ENCODE measurements at places on chromosomes 4 and X.

GRCh38 chr4:3189459-3189858, 59.5 kb upstream of the MSANTD1 start:
- DNase-seq, result no peak

- DNase-seq, result no peak
These were observed 86.4 kb upstream of the C4orf50 start for GRCh38 chr4:6104541-6105130.

- no peak for DNase-seq
These were observed 168.1 kb downstream of the EPHA5 start for GRCh38 chr4:65502131-65502701.

DNA sequence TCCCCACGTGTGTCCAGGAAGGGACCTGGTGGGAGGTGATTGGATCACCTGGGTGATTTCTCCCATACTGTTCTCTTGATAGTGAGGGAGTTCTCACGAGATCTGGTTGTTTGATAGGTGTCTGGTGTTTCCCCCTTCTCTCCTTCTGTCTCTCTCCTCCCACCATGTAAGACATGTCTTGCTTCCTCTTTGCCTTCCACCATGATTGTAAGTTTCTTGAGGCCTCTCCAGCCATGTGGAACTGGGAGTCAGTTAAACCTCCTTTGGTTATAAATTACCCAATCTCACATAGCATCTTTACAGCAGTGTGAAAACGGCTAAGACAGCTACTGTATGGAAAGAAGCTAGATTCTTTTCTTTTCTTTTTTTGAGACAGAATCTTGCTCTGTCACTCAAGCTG, 21.6 kb upstream of the FGG start:
- no peak for DNase-seq

DNA sequence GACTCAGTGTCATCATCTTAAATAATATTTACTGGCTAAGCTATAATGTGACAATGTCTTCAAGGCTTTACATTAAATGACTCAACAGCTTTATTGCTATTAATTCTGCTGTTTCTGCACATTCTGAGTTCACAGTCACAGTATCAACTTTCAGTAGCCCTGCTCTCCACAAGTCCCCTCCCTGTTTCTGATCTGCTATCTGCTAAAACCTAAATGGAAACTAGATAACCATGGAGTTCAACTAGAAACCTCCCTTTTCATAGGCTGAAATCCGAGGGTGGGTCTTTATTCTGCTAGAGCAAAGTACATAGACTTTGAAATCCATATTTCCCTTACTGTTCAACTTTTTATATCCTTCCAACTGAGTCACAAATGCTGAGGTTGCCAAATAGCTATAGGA, 5.4 kb upstream of the ACE2 start:
- DNase-seq, result no peak

DNA sequence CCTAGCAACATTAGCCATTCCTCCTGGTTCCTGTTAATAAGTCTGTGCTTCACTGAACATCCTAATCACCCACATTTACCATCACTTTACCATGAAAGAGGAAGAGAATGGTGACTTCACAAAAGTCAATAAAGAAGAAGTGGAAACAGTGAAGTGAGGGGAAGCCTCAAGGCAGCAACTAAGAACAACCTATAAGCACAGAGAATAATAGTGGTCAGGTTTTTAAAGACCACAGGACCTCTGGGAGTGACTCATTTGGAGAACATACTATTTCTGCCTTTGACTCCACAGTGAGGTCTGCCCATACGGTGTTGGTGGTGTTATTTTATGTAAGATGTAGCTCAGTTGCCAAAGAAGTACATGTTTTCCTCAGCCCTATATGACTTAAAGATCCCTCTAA, 86.0 kb upstream of the TET2 start:
- no peak for DNase-seq

- no peak for DNase-seq
These were observed 950.5 kb upstream of the INTU start for GRCh38 chr4:126682250-126682649.

DNA sequence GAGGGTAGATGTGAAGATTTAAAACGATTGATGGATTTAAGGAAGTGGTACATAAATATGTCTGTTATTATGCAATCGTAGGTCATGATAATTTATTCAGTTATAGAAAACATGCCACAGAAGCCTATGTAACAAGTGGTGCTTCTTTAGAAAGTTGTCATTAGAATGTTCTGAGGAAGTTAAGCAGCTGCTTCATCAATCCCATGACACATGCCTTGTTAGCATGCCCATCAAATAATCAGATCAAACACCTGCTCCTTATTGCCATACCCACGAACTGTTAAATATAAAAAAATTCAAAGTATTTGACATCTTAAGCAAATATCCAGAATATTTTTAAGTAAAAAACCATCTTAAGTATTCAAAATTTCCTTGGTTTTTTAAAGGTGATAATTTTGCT, 76.4 kb upstream of the MYOZ2 start:
- DNase-seq, result no peak

- DNase-seq, result no peak
These were observed 69.8 kb upstream of the LRPAP1 start for GRCh38 chr4:3601992-3602391.
